ENCODE measurements at places on chromosomes 7 and 10.

GRCh38 chr7:143906151-143906550 lies 4.2 kb upstream of the TCAF1 start:
- DNase-seq, result peak; percentile 31

GRCh38 chr7:82359426-82359825 lies 84.2 kb downstream of the CACNA2D1 start:
- no peak for DNase-seq

DNA sequence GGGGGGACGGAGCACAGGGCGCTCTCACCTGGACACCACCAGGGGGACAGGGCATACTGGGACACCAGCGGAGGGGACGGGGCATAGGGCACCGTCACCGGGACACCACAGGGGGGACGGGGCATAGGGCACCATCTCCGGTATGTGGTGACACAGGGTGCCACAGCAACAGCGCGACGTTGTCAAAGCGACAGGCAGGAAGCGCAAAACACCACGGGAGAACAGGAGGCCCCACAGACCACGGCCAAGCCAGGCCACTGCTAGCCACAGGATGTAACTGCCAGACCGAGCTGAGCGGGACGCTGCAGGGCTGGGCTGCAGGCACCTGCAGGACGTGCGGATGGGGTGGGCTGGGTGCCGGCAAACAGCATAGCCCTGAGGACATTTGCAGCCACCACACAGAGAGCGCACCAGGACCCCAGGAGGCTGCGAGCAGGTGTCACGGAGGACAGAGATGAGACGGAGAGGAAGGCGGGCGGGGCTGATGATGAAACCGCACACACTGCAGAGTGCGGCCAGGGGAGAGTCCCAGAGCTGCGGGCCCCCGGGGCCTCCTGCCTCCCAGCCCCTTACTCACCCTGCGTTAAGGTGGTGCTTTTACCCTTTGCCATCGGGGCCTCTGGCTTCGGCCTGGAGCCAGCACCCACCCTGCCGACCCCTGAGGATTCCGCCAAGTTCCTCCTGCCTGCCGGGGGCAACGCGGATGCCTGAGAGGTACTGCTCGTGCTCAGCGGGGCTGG lies 17.5 kb downstream of the MICALL2 start:
- no peak for DNase-seq

DNA sequence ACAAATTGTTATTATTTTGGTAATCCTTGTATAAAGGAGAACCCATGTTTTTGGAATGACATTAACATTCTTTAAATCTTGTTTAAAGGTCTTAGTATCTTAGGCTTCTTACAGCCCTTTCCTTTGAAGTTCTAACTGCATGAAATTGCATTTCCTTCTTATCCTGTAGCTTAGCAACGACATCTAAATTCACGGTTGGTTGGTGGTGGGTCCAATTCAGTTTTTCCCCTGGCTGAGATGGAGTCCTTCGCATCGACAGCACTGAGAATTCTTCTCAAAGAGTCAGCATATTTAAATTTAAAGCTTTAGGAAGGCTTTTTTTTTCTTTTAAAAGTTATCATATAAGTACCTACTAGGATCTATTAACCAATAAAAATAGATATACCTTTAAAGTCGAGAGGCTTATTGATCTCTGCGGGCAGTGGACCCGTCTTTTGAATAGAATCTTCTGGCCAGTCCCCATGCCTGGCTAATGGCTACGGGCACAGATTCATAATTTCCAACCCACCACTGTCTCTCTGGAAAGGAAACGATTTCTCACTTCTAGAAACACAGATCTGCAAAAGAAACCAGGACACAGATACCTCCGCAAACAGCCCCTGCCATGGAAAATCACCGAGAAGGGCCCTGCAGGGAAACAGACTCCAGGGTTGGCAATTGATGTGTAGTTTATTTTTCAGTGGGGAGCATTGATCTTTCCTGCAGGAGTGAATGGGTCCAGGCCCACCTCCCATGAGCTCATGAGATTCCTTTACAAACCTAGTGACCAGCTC lies 63.4 kb downstream of the RAMP3 start:
- DNase-seq, result no peak

- DNase-seq, result no peak
Observed at GRCh38 chr10:112389271-112389822, 15.4 kb downstream of the ACSL5 start.

Data from BE2C (cell line).